NCI-H2081 (cell line): ENCODE measurements at places on chromosomes 6 and 20.

GRCh38 chr6:31094389-31094881, 17.9 kb downstream of the C6orf15 start:
- peak; percentile 19 for DNase-seq

DNA sequence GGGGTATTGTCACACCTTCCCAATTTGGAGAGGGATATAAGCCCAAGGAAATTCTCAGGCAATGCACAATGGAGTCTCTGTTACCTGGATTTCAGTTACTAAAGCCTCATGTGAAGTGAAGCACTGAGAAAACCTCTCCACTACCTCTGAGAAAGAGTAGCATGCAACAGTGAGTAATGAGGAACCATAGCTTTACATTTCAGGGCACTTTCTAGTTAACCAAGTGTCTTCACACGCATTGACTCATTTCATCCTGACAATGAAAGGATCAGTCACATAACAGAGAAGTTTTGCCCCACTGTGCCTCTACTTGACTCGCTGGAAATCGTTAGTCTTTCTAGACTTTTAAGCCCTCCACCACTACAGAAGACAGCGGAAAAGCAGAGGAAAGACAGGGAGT, 86.2 kb upstream of the ARID1B start:
- DNase-seq = no peak

DNA sequence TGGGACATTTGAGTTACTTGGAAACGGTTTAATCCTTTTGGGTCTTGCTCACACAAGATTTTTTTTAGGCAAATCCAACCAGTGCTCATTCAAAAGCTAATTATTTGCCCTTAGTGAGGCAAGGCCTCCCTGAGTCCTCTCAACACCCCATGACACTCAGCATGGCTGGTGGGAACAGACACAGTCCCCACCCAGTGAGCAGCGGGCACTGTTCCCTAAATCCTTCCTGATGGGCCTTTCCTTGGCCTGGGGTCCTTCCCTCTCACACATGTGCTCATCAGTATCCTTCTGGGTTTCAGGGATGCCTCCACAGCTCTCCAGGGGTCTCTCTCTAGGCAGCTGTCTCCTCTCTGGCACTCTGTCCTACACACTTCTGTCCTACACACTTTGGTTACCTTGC, 28.0 kb downstream of the PLAGL2 start:
- no peak for DNase-seq

DNA sequence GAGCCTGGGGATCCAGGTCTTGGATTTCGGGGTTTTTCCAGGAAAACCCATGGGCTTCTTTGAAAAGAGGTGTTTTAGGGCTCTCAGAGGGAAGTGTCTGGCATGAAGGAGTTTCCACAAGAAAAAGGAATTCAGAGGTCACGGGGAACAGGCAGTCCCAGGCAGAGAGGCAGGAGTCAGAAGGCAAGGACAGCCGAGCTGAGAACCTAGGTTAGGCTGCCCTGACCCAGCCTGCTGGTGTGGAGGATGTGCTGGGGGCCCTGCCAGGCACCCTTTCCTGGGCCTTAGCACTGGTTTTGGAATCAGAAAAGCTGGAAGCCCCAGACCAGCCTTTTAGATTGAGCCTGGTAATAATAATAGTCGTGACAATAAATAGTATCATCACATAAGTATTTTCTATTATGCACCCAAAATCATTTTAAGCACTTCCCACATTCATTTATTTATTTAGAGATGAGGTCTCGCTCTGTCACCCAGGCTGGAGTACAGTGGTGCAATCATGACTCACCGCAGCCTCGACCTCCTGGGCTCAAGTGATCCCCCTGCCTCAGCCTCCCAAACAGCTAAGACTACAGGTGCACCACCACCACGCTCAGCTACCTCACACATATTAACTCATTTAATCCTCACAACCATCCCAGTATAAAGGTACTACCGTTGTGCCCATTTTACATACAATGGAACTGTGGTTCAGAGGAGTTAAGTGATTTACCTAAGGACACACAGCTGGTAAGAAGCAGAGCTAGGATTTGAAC, 19.9 kb downstream of the TGM2 start:
- no peak for DNase-seq

GRCh38 chr6:118319894-118320649, 228.0 kb upstream of the PLN start:
- peak; percentile 55 for DNase-seq

GRCh38 chr20:6006603-6006949, 47.3 kb downstream of the LRRN4 start:
- DNase-seq = no peak

DNA sequence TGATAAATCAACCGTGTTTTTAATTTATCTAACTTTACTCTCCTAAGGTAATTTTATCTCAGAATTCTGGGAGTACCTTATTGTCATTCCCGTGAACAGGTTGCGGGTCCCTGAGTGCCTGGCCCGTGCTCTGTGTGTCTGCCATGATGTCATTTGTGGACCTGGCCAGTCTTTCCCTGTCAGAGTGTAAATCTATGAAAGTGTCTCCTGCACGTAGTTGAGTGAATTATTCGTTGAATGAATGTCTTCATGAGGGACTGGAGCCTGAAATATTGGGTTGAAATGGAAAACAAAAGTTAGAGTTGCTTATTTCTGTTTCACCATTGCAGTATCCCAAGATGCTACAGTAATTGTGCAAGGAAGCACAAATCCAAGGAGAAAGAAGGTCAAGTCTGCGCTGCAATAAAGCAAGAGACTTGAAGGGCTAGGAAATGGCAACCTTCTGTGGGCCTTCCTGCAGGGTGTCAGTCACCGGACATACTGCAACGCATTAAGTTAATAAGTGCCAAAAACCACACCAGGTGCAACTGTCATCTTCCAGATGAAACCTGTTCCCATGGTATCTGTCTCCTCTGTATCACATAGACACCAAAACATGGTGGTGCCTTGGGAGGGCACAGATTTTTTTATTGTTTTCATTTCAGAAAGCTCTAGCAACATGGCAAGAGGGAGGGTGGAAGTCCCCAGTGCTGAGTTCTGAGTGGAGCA, 135.5 kb downstream of the ZDHHC14 start:
- DNase-seq = no peak

- DNase-seq = no peak
Measured at GRCh38 chr6:79801362-79801761, 146.0 kb downstream of the ELOVL4 start.
